ENCODE measurements at places on chromosomes 12 and 14. TPM values are rescaled to one million over a fixed set of nuclear protein-coding genes. Genes with fewer than 3 reads are reported as not detected.
A peak's percentile ranks its signal among the peaks of the same experiment; 100 is the strongest.

DNA sequence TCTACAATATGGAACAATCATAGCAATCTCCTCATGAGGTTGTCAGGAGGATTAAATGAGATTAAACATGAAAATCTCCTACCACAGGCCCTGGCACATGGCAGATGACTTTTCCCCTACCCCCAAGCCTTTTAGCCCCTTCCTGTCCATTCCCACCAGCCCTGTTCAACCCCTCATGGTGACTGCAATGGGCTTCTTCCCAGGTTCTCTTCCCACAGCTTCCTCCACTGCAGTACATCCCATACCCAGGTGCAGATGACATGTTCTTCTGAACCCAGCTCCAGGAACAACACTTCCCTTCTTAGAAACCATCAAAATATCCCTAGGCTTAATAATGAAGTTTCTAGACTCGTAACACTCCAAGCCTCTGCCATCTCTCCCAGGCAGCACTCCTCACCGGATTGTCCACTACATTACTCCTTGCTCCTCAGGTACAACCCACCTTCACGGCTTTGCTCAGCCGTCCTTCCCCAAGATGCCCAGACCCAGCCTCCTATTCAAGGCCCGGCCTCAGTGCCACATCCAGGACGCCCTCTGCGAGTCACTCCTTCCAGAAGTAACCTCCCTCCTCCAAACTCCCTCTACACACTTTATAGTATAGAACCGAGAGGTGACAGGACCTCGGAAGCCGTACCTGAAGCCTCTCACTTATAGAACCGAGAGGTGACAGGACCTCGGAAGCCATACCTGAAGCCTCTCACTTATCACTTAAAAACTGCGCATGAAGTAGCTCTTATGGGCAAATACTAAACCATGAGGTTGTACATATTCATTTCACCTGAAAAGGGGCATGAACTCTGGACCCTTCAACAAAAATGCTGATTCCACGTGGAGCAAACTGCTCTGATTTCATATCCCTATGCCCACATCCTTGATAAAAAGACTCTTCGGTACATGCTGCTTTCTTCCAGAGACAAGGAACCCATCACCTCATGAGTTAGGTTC is 1.5 kb downstream of the CRACR2A start:
- DNase-seq, result no peak

RGS6 gene
- 5.4 TPM for total RNA-seq

GRCh38 chr14:65784574-65784973 is 372.0 kb downstream of the FUT8 start:
- no peak for DNase-seq

DNA sequence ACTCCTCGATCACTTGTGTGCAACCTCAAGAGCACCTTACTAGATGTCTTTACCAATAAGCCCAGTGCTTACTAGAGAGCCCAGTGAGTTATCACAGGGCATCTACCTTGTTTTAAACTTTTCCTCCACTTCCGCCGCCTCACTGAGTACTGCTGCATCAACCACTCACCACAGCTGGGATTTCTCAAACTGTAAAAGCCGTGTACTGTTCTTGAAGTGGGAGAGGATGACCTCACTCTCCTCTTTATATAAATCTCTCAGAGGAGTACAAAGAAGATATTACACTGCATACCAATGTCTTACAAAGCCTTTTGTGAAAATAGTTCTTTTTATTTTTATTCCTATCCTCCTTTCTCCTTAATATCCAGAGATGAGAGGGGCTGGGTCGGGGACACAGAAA is 94.1 kb downstream of the PLCZ1 start:
- DNase-seq, result peak; percentile 69

GRCh38 chr14:33556382-33557121 is 394.3 kb downstream of the EGLN3 start:
- no peak for DNase-seq

TBC1D30 gene
- 15.7 TPM for total RNA-seq

- DNase-seq, result peak; percentile 53
Measured at GRCh38 chr12:56151672-56152131, 685 bp upstream of the MYL6B start.
